ENCODE measurements at places on chromosomes 12 and 14.

GRCh38 chr14:102863381-102863780, 59.1 kb upstream of the AMN start:
- no peak for DNase-seq

DNA sequence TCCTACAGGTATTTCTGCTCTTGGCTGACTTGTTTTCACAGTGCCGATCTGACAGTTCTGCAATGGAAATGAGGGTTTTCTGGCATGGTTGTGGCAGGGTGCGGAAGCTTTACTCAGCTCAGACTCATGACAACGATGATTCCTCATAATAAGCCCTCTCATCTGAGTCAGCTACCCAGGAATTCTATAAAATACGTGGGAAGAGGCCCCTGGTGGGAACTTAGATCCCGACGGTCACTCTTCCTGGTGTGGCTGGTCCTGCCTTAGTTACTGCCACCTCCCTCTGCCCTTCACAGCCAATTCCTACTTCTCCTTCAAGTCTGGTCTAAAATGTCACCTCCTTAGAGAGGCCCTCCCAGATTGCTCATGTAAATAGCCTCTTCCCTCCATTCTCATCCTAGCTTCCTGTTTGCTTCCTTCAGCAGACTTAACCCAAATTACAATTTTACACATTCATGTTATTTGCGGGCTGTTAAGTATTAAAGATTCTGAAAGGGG, 104.2 kb upstream of the MAP1LC3B2 start:
- no peak for DNase-seq

DNA sequence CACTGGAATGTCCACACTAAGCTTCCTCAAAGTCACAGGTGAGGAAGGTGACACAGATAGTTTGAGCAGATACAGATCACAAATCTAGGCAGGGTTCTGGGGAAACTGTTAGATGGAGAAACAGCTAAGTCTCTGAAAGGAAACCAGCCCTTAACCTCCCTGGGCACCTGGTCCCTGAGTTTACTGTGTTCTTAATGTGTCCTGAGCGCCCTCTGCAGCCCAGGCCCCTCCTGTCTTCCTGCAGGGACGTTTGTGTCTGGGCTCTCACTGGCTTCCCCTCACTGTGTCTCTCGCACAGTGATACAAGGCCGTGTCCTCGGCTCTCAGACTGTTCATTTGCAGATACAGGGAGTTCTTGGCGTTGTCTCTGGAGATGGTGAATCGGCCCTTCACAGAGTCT, 684.3 kb downstream of the TMEM121 start:
- DNase-seq = no peak

- DNase-seq = peak; percentile 23
Measured at GRCh38 chr12:114407842-114408411, 2.0 kb upstream of the TBX5 start.

GRCh38 chr12:132904718-132905328, 17.4 kb upstream of the CHFR start:
- peak; percentile 30 for DNase-seq

GRCh38 chr12:118959985-118960560, 21.3 kb upstream of the SRRM4 start:
- DNase-seq = no peak

GRCh38 chr14:104494483-104494882, 85.1 kb upstream of the C14orf180 start:
- no peak for DNase-seq

DNA sequence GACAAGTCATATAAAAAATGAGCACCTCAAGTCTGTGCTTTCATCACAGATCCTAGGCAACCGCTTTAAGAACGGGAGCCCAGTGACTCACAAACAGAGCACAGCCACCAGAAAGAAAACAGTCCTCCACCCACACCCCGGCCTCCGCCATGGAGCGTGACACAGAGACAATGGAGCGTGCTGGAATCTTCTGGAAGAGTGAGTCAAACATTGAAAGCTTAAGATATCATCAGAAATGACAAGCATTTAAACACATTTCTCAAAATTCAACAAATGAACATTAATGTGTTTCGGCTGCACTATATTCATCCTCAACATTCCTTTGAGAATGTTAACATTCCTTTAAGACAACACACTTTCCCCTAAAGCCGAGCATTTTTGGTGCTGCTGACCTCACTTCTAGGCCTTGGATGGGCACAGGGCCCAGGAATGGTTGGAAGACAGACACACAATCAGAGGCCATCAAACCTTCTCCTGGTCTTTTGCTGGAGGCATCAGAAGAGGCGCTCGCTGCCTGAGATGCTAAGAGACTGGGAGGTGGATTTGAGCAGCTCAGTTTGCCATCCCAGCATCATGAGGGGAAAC, 23.6 kb upstream of the TMEM132D start:
- no peak for DNase-seq

GRCh38 chr12:43148691-43149090, 403.3 kb downstream of the ADAMTS20 start:
- DNase-seq = no peak

DNA sequence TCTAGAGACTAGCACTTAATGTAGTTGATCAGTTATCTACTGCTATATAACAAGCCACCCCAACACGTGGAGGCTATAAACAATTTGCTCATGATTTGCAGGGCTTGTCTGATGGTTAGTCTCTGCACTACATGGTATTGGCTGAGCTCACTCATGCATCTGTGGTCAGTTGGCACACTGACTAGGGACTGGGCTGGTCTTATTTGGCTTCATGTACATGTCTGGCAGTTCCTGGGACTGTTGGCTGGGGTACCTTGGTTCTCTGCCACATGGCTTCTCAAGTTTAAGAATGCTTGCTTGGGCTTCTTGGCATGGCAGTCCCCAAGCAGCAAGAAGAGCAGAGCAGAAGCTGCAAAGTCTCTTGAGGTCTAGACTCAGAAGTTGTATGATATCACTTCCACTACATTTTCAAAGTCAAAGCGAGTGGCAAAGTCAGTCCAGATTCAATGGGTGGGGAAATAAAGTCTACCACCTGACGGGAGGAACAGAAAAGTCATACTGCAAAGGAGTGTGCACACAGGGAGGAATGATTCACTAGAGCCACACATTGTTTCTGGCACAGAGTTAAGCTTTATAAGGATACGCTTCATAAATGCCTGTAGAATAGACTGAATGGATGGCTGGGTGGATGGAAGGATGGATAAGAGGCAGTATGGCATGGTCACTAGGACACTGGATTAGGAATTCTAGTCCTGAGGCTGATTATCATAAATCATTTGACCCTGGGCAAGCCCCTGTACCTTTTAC, 44.8 kb upstream of the PTHLH start:
- no peak for DNase-seq

- no peak for DNase-seq
Measured at GRCh38 chr14:78508023-78508422, 337.9 kb downstream of the NRXN3 start.

DNA sequence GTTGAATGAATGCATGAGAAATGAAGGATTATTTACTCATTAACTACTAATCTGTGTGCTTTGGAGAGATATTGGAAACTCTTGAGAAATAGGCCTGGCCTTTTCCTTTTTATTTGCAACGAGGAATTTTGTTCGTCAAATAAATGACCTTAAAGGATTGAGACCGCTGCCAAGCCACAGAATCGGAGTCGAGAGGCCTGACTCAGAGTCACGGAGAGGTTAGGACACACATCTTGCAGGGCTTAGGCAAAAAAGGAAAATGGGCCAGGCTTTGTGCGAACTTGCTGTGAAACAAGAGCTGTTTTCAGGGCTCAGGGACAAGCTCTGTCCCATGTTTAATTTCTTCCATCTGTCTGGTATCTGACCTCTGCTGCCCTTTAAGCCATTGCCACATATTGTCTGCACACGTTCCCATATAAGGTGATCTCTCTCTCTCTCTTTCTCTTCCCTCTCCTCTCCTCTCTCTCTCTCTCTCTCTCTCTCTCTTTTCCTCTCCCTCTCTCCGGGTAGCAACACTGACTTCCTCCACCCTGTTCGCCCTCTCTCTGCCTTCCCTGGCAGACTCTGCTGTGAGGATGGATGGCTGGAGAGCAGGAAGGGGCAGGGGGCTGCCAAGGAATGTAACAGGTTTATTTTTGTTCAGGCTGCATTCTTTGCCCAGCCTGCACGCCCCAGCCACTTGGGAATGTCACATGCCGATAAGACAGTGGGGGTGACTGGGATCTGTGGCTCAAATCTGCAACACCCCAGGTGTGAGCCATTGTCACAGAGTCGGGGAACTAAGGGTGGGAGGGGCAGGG, 14.9 kb upstream of the IFT81 start:
- DNase-seq = no peak

- no peak for DNase-seq
Measured at GRCh38 chr12:69388371-69388770, 28.8 kb downstream of the YEATS4 start.

DNA sequence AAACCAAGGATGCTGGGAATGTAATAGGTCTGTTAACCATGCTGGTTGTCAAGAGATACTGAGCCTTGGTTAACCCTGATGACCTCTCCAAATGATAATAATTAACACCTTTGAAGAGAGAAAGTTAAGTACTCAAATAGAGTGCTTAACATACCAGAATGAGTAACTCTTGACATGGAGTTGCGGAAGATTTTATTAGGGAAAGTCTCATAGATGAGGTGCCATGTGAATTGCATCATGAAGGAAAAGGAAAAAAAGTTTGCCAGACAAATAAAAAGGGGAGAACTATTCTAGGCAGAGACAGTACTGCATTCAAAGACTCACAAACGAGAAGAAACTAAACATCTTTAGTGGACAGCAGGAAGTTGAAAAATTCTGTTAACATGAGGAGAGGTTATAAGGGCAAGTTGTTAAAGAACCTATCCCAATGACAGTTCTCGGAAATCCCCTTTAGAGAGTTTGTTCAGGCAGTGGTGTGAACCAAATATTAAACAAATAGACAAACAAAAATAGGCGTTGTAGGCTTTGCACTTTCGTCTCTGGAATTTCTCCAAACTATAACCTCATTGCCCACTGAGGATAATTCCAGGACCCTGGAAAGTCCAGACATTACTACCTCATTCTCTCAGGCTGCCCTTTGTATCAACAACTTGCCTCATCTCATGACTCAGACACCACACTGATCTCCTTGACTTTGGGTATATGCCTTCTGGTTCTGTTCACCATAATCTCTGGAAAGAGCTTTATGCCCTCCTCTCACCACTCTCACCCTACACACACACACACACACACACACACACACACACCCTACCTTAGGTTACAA, 435.0 kb downstream of the GXYLT1 start:
- DNase-seq = no peak

DNA sequence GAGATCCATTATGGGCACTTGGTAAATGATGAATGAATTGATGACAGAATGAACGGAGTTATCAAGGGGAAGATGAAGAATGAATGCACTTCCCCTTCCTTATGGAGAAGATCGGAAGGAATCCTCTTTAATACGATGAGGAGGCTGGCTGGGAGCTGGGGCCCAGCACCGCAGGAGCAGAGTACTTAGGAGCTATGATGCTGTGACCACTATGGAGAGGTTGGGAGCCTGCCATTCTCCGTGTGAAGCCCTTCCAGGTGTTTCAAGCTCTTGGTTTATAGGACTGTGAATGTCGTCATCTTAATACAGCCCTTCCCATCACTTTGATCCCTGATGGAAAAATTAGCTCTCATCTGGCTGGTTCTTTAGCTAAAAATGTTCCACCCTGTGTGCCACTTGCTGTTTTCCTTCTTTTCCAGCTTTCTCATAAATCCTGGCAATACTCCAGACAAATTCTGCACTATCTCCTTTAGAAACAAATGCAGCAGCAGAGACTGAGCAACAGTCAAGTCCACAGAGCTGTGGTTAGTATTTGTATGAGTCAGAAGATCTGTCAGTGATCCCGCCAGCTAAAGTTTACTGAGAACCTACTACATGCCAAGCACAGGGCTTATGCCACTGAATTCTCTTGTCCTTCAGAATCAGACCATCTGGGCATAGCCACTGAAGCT, 263.1 kb upstream of the CRY1 start:
- DNase-seq = no peak

GRCh38 chr12:6376079-6376869, 911 bp upstream of the SCNN1A start:
- no peak for DNase-seq

- DNase-seq = no peak
Measured at GRCh38 chr12:45088608-45089007, 37.7 kb upstream of the DBX2 start.

GRCh38 chr12:96098631-96099030, 63.2 kb upstream of the LTA4H start:
- no peak for DNase-seq

- DNase-seq = no peak
Measured at GRCh38 chr12:52873832-52874572, 25.2 kb upstream of the KRT78 start.

DNA sequence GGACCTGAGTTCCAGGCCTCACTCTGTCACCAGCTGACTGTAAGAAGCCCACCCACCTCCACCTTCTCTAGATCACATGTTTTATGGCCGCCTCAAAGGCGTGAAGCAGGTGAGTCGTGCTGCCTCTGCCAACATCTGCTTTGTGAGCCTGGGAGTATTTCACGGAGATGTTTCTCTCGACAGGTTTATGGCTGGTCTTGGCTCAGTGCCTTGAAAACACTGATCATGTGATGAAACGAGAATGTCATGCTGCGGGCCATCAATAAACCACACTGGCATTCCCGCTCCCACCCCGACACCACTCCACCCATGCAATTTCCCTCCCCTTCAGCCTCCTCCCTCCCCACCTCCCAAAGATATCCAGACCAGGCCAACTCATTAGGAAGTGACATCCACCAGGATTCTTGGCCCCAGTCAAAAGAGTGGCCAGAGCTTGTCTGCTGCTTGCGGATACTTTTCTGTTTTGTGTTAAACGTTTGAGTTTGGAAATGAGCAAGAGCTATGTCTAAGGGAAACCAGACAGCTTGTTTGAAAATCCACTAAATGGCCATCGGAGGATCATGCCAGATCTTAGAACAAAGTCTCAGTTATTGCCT, 53.8 kb upstream of the NTF3 start:
- DNase-seq = no peak

DNA sequence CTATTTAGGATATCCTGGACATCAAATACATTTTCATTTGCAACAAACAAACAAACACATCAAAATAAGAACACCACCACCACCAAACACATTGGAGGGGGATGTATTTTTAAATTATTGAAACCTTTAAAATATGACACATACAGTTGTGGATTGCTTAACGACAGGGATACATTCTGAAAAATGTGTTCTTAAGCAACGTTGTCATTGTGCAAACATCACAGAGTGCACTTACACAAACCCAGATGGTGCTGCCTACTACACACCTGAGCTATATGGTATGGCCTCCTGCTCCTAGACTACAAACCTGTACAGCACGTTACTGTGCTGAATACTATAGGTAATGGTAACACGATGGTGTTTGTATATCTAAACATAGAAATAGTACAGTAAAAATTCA, 19.4 kb downstream of the PYGL start:
- DNase-seq = no peak

GRCh38 chr14:75295491-75296345, 17.1 kb downstream of the FOS start:
- DNase-seq = peak; percentile 79

Data from neuronal stem cell (in vitro differentiated cells).